Activated naive CD4-positive, alpha-beta T cell (primary cell): ENCODE measurements at places on chromosomes 7 and 10.

GRCh38 chr7:28980451-28981160, 22.5 kb upstream of the TRIL start:
- DNase-seq: no peak

DNA sequence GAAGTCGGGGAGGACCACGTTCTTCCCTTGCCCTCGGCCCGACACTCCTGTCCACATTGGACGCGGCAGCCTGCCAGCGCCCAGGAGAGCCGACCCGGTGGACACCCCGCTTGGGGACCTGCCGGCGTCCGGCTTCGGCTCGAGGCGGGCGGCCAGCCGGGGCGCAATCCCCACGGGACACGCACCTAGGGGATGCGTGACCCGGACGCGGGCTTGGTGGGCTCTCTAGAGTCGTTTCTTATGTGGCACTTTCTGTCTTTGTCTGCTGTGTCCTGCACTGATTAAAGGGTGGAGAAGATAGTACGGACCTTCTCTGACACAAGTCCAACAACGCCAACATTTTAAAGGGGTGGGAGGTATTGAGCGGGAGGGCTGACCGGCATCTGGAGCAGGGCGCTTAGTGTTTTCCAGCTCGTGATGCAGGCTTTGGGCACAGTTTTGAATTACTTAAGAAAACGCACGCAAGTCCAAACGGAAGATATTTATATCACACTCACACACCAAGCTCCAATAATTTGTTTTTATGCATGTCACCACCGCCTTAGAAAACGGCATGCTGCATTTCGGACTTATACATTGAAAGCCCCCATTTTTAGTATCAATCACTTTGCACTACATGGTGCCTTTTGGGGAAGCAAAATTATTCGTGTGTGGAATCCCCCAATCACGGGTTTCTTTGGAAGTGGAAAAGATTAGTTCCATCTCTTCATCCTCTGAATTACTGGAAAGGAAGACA, 3.9 kb upstream of the SPAG6 start:
- DNase-seq: no peak

DNA sequence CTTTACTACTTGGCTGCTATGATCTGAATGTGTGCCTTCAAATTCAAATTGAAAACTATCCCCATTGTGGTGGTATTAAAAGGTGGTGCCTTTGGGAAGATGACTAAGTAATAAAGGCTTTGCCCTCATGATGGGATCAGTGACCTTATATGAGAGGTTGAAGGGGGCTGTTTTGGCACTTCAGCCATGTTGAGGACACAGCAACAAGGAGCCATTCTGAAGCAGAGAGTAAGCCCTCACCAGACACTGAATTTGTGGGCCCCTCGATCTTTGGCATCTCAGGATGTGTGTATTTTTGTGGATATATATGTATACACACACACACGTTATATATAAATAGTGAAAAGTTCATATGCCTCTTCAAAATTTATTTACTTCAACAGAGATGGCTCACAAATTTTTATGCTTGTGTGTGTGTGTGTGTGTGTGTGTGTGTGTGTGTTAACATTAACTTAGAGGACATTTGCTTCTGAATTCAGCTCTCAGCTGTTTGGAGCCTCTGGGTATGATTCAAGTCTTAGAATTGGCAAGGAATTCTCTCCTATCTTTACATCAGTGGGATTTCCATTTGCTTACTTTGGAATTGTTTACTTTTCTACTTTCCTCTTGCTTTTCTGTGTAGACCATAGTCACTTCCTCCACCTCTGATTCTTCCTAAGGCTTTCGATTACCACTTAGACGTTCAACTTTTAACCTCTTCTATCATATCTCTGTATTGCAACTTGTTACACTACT, 66.6 kb downstream of the MAGI2 start:
- DNase-seq: no peak

- no peak for DNase-seq
Measured at GRCh38 chr10:122515588-122516231, 44.8 kb upstream of the DMBT1 start.

DNA sequence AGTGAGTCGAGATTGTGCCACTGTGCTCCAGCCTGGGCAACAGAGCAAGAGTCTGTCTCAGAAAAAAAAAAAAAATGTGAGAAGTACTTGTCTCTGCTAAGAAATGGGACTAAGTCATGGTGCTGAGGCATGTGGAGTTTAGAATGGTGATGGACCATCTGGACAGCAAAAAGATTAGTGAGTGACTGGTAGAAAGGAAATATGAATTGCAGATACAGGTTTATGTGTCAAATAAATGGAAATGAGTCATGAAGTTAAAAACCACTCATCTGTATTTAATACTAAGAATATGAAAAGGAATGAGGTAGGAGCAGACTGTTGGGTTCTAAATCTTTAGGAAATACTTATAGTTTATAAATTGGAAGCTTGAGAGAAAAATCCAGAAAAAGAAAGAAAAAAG, 625.7 kb upstream of the ANKRD30A start:
- no peak for DNase-seq

GRCh38 chr7:48959676-48960075, 35.3 kb downstream of the CDC14C start:
- no peak for DNase-seq

- DNase-seq: no peak
Measured at GRCh38 chr7:40658729-40659128, 523.9 kb downstream of the SUGCT start.

DNA sequence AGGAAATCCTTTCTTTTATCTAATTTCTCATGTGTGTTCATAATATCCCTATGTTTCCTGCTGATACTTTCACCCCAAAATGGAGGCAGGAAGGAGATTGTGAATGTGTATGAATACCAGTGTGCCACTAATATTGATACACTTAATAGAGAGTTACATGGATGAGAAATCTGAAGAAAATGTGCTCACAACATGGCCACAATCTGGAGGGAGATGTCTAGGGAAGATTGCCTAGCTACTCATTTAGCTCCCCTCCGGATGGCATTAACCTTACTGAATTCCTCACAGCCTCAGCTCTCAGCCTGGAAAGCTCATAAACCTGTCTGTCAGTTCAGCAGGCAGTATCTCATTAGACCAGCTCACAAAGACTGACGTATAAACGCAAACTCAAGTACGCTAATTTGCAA, 23.4 kb upstream of the DMTF1 start:
- DNase-seq: no peak

DNA sequence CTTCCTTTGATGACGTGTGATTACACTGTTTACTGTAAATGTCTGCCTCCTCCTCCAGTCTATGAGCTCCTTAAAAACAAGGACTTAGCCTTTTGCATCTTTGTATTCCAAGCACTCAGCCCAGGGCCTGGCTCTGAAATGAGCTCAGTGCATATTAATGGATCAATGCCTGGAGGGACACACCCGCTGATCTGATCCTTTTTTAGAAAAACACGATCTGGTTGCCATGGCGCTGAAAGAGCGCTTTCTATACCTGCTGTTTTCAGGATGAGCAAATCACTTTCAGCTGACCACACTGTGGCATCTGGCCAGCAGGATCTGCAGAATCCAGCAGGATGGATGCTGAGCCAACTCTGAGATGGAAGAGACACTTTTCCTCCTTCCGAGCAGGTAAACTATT, 37.8 kb upstream of the GARS1 start:
- no peak for DNase-seq

- DNase-seq: no peak
Measured at GRCh38 chr10:75050149-75050919, 61.1 kb upstream of the SAMD8 start.

GRCh38 chr10:58414270-58415041, 29.2 kb downstream of the TFAM start:
- DNase-seq: no peak

DNA sequence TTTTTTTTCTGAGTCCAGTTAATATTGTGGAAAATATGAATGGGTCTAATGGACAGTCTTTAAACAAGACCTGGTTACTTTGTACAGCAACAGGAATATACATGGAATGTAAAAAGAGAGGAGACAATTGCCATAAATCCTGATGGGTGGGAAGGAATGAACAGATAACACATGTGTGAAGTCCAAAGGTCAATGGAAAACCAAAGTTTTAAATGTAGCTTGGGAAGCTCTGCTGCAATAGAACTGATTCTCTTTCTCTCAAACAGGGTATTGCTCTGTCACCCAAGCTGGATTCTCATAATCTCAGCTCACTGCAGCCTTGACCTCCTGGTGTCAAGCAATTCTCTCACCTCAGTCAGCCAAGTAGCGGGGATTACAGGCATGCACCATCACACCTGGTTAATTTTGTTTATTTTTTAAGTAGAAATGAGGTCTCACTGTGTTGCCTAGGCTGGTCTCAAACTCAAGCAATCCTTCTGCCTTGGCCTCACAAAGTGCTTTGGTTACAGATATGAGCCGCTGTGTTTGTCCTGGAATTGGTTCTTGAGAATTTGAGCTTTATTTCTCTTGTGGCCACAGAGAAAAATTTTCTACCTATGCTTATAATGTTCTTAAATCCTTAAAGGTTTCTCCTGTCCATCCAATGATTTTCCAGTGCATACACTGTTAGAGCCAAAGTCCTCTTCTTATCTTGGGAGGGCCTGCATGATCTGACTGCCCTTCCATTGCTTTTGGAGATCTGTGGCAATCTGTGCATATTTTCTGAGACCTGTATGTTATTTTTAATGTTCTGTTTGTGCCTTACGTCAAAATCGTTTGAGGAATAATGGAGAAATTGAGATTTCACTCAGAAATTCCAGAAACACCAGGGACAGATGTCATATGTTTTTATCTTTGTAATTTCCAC, 30.7 kb upstream of the ZNF92 start:
- DNase-seq: no peak

DNA sequence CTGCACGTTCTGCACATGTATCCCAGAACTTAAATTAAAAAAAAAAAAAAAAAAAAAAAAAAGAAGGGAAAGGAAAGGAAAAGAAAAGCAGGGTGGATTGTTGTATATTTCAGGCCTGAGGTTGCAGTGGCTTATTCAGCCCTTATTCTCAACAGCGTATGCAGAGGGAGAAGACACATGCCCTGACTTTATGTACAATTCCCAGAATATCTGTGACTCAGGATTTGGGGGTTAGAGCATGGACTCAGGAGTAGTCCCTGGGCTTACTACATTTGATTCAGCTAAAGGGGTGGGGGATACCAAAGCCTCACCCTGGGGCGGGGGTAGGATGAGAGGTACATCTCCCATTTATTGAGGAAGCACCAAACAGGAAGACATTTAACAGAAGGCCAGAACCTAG, 137.4 kb downstream of the MYOF start:
- no peak for DNase-seq

GRCh38 chr10:29917311-29917710, 142.1 kb downstream of the JCAD start:
- no peak for DNase-seq

DNA sequence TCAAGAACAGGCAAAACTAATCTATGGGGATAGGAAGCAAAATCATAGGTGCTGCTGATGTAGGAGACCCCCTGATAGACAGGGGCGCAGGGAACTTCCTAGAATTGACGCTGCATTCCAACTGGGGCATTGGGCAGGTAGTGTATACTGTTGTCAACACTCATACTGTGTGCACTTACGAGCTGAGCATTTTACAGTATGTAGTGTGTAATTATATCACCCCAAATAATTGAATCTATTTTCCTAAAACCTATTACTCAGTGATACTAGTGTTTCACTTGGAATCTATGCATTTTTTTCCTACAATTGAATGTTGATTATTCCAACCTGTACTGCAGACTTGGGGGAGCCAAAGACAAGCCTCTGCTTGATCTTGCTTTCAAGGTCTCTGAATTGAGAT, 207.0 kb upstream of the PRKCQ start:
- DNase-seq: no peak

- DNase-seq: no peak
Measured at GRCh38 chr10:23630885-23631284, 192.0 kb downstream of the OTUD1 start.
